Fibroblast of skin of abdomen (primary cell): ENCODE measurements at places on chromosomes 4 and X.
A peak's percentile ranks its signal among the peaks of the same experiment; 100 is the strongest.

DNA sequence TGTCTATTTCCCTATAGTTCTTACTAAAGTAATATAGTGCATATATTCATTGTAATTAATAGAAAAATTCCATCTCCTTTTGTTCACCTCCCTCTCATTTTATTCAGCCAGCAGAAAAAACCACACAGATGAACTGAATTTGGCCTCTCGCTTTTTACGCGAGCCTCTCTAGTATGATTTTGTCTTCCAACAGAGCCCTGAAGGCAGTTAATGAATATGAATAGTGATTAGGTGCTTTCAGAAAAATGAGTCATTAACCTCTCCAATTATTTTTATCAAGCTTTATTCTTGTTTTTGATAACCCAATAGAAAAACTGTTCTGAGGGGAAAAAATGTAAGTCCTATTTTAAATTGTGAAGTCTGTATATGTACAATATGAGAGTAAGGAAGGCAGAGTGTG, 74.1 kb downstream of the ZAR1 start:
- DNase-seq = no peak

DNA sequence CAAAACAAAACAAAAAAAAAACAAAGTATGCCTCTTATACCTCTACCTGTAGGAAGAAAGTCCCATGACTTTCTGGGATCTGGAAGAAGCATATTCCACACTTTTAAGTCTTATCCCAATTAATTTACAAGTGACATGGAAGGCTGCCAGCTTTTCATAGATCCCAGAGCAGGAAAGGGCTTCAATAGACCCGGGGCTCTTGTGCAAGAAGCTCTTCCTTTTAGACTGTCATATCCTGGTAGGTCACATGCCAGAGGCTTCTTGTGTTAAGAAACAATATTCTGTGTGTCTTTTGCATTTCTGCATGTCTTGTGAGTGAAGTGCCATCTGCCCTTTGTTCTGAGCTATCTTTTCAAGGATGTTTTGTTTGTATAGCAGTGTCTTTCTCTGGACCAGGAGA, 84.4 kb upstream of the PHOX2B start:
- no peak for DNase-seq

DNA sequence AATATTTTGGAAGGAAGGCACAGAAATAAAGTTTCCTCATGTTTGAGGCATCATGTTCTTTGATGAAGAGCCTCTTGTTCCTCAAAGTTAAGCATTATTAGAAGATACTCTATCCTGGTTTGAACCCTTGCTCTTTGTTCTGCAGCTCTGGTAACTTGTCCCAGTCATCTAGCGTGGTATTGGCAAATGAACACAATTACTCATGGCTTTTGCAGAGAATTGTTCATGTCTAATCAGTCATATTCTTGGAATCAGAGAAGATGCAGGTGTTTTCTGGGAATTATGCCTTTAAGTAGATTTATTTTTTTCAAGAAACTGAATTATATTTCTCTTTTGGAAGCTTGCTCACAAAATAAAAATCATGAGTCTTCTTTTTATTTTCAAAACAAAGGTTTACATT, 52.9 kb upstream of the HPGDS start:
- DNase-seq = no peak

DNA sequence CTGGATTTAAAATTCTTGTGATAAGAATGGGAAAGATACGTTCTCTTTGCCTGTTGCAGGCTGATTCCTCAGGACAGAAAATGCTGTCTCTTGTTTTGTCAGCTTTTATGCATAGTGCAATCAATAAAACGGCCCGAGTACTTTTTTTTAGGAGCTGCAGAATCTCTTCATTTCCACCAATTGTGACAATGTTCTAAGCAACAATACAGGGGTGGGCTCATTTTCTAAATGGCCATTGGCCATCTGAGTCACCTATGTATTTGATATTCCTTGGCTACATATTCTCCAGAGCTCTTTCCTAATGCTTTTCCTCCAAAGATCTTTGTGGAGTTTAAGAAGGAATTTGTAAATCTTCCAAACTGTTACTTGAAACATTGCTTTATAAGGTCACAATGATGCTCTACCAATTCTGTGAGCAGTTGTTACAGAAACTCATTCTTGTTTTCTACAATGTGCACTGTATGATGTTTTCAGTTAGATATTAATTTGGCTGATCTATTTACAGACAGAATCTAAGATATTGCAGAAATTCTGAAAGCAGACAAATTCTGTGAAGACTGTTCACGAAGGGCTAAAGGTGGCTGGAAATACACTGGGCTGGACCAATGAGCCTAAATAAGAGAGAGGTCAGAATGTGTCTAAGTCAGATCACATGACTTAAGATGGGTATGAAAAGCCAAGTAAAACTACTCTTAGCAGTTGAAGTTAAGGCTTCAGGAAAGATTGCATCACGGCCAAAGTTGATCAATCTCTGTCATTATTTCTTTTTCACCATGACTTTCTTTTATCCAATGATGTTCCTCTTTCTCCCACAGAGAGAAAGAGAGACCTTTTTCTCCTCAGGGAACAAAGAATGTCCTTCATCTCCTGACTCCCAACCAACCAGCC, 33.4 kb downstream of the TAPT1 start:
- peak; percentile 41 for DNase-seq

DNA sequence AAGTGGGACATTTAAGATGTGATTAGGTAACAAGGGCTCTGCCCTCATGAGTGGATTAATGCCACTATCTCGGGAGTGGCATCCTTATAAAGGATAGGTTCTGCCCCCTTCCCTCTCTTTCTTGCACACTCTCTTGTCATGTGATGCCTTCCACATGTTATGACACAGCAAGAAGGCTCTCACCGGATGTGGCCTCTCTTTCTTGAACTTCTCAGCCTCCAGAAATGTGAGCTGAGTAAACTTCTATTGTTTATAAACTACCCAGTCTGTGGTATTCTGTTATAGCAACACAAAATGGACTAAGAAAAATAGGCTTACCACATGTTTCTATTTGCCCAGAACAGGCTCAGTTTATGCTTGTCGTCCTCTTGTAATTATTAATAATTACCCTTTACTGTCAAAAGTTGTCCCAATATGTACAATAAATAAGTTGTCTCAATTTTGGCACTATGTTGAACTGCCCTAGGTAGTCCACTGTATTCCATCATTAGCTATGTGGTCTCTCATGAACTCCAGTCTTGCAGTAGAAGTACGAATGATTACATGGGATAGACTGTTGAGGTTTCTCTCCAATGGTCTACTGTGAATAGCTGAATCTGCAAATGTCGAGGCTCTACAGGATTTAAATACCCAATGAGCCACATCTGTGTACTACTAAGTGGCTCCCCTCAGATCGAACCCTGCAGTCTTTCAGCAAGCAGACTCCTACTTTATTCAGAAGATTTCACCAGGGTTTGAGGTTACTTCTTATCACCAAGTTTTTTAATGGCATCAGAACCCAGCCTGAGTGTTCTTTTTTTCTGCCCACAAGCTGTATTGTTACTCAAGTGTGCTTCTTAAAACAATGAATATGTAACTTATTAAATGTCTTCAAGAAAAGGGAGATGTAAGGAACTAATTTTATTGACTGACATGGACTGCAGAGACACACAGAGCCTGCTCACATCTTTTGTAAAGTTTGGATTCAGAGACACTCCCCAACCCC, 102.0 kb upstream of the LEF1 start:
- DNase-seq = peak; percentile 74

DNA sequence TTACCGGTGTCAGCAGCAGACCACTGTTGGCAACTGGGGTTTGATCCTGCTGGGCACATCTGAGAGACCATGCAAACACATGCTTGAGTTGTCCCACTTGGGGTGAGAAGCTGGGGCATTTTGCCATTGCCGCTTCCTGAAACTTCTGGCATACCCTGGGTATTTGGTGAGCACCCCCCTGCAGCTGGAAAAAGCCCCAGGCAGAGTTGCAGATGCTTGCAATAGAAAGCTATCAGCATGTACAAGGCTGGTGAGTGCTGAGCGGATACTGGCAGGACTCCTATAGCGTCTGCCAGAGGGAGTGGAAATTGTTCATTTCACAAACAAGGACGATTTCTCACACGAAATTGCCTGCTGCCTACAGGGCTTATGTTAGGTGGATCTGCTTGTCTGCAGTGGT, 32.3 kb downstream of the SUPT20HL1 start:
- DNase-seq = no peak

GRCh38 chr4:161393602-161394001, 770.2 kb downstream of the FSTL5 start:
- DNase-seq = no peak

DNA sequence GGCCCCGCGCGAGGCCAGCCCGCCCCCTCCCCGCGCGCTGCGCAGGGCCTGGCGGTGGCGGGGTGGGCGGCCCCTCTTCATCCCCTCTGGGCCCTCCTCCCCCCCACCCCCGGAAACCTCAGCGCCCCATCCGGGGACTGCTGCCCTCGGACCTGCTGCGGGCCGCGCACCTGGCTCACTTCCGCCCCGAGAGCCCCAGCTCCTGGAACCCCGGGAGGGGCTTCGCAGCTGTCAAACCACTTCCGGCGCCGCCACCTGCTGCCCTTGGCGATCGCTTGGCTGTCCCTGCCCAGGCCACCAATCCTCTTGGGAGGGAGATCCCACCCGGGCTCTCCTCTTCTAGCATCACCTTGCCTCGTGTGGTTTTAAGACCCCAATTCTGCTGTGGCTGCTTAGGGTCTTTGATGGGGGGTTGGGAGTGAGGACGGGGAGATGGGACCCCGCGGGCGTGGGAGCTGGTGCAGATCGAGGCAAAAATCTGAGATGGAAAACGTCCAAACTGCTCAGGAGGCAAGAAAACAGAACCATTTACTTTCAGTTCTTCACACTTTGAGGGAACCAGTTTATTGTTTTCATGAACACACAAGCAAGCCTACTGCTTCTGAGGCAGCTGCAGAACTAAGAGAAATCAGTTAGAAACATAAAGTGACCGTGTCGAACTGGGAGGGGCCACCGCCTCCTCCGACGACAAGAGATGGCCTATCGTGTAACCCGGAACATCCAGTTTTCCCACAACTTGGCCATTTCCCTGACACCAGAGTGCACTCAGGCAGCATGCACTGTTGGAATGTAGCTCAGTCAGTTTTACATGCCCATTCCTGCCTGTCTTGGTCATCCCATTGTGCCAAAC, 754 bp downstream of the MTMR1 start:
- peak; percentile 39 for DNase-seq

GRCh38 chrX:6748595-6748994, 213.7 kb upstream of the VCX3A start:
- no peak for DNase-seq

DNA sequence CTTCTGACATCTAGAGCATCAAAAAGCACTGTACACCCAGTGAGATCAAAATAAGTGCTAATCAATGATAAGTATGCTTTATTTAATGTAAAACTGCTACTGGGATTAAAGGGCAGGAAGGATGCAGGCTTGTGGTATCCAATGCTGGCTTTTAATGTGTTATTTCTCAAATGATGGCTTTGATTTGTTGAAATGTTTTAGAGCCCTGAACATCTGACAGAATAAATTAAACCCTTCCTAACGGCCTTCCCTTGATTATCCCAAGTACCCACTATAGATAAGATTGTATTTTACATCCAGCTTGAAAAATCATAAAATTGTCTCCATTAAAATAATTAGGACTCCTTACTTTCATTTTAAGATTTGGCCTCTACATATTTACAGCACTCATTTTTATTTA, 382.9 kb downstream of the HNRNPD start:
- no peak for DNase-seq

GRCh38 chrX:17854531-17854930, 6.6 kb downstream of the RAI2 start:
- no peak for DNase-seq

DNA sequence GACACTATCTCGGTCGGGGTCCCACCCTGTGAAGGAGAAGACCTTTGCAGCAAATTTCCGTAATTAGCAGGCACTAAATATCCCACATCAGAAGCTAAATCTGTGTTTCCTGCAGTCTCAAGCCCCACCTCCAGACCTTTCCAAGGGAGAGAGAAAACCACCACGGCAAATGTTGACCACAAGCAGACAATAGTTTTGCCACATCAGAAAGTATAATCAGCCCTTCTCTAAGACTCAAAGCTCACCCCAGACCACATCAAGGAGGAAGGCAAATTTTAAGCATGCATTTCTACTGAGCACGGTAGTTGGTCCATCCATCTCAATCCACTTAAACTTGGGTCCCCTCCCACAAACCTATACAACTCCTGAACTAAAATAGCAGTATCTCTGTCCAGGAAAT, 398.5 kb downstream of the GPM6A start:
- DNase-seq = peak; percentile 78

- no peak for DNase-seq
These were observed 121.6 kb upstream of the IGFBP7 start for GRCh38 chr4:57231781-57232180.

- DNase-seq = peak; percentile 69
These were observed 905.3 kb upstream of the INTU start for GRCh38 chr4:126727461-126727860.

DNA sequence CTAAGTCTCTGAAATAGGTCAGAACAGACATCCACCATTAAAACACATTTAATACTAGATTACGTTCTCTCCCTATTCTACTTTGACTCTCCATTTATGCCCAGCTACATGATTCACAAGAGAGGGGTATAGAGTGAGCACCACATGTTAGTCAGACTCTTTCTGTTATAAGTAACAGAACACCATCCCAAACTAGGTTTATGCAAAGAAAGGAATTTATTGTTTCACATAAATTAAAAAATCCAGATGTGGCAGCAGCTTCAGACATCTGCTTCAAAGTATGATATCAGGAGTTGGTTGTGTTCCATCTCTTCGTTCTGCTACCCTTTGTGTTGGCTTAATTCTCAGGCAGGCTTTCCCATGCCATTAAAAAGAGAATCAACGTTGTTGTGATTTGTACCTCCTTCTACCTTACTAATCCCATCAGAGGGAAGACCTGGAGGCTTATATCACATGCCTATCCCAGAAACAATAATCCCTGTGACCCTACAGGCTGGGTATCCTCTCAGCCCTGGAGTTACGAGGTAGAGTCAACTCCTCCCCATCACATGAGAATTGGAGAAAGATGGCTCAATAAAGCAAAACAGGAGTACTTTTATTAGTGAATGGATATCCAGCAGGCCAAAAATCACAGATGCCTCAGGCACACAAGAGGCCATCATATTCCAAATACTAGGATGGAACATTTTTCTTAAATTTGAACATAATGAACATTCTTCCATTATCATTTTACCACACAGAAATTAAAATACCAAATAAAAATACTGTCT, 163.2 kb downstream of the SLC7A11 start:
- DNase-seq = peak; percentile 29

- no peak for DNase-seq
These were observed 206.7 kb downstream of the SHROOM3 start for GRCh38 chr4:76641758-76642157.
